Motor neuron (in vitro differentiated cells): ENCODE measurements at places on chromosomes 13 and 19. TPM values are rescaled to one million over a fixed set of nuclear protein-coding genes. Genes with fewer than 3 reads are reported as not detected.

DNA sequence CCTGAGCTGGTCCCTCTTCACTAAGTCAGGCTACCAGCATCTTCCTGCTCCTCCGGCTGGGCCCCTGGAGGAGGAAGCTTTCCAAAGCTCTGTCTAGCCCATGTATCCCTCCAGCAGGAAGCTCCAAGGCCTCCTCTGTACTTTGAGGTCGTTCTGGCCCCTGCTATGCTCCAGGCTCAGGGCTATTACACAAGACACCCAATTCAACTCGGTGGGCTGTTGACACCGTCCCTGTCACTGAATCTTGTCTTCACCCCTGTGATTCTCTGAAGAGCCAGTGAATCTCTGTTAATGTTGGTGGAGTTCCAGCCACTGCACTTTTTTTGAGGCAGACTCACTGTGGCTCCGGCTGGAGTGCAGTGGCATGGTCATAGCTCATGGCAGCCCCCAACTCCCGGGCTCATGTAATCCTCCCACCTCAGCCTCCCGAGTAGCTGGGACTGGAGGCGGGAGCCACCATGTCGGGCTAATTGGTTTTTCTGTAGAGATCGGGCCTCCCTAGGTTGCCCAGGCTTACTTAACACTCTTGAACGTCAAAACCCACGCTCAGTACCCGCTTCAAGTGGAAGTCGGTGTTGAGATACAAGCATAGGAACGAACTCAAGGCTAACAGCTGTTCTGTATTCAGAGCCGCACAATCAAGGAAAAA is 512 bp upstream of the REX1BD start:
- ATAC-seq = peak; percentile 2

GRCh38 chr13:38814331-38814730 is 127.5 kb downstream of the FREM2 start:
- no peak for ATAC-seq

DNA sequence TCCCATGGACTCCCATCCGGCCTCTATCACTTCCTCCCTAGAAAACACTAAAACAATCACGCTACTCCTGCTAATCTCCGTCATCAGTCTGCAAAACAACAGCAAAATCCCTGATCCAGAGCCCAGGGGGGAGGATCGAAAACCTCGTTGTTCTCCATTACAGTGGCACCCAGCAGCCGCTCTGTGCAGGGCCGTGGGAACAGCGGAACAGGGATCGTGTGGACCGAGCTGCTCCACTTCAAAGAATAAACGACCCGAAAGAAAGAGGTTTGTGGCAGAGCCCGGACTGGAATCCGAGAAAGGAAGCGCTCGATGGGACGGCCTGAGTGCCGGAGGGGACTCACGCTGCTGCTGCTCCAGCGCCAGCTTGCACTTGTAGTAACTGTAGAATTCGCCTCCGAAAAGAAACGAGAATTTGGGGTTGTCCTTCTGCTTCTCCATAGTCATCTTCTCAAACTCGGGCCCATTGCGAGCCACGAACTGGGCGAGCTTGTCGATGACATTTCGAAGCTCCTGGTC is 652 bp downstream of the CHERP start:
- no peak for ATAC-seq

DNA sequence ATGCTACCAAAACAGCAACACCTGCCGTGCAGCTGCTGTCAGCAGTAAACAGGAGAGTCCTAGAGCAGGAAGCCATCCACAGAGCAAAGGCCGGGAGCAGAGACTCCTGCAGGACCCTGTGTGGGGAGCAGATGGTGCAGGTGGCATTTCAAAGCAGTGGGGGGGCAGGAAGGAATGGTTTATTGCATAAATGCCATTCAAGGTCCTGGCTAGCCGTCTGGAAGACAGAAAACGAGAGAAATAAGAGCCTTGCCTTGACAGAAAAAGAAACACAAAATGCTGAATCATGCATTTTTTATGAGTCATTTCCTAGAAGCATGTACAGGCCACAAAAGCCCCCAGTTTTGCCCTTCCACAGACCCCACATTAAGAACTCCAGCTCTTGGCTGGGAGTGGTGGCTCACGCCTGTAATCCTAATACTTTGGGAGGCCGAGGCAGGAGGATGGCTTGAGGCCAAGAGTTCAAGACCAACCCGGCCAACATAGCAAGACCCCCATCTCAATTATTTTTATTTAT is 5.4 kb downstream of the RSPH6A start:
- peak; percentile 56 for ATAC-seq

Gene PROZ
- total RNA-seq = 0.29 and 0.32 TPM in 2 replicates

- ATAC-seq = no peak
These were observed 55.9 kb downstream of the MTUS2 start for GRCh38 chr13:28875846-28876615.

- ATAC-seq = no peak
These were observed 1.0 kb downstream of the MRPS31 start for GRCh38 chr13:40769970-40770369.

DNA sequence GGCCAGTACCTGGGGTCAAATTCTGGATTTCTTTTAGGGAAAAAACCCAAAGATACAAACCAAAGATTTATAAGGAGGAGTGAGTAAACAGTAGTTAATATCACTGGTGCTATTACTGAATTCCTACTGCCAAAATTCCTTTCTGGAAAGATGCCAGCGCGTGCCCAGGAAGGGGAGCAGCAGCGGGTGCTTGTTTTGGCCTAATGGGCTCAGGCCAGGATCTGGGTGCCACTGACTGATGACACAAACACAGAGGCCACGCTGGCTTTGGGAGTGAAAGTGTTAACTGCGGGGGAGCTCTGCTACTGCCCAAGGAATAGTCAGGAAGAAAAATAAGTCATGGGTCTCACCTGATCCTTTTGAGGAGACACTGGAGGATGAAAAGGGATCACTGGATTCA is 61.2 kb downstream of the KLF2 start:
- no peak for ATAC-seq

Gene CGB2
- total RNA-seq = not detected in 2 replicates

Gene GSX1
- total RNA-seq = 0.73 TPM in 1 of 2 replicates, not detected in the other

Gene COX7A1
- 1.3 and 2.5 TPM in 2 replicates for total RNA-seq

Gene ZNF729
- not detected in 2 replicates for total RNA-seq

- no peak for ATAC-seq
These were observed 63.4 kb downstream of the ACSBG2 start for GRCh38 chr19:6198896-6199239.

DNA sequence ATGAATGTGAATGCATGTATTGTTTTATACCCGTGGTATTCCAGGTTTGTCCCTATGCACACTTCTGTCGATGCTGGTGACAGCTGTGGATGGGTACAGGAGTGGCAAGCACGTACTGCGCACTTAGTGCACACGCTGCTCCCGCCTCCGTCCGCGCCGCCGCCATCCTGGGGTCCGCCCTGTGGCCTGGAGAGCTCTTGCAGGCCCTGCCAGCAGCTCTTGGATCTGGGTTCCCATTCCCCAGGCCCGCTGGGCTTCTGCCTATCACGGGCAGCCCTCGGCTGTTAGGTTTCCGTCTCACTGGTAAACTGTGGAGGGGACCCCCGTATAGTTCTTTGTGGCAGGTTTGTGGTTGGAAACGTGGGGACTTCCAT is 4.0 kb downstream of the GNA11 start:
- ATAC-seq = no peak

Gene CLIP3
- 14.9 and 20.9 TPM in 2 replicates for total RNA-seq

Gene PLK5
- total RNA-seq = 0.27 TPM in 1 of 2 replicates, not detected in the other

GRCh38 chr13:94417294-94417693 is 62.2 kb downstream of the DCT start:
- no peak for ATAC-seq

- ATAC-seq = peak; percentile 77
These were observed 2.8 kb downstream of the SEMA6B start for GRCh38 chr19:4556597-4557127.

- no peak for ATAC-seq
These were observed 15.8 kb upstream of the UBE2S start for GRCh38 chr19:55423225-55424005.

- ATAC-seq = no peak
These were observed 55.0 kb downstream of the LRCH1 start for GRCh38 chr13:46607768-46608564.

DNA sequence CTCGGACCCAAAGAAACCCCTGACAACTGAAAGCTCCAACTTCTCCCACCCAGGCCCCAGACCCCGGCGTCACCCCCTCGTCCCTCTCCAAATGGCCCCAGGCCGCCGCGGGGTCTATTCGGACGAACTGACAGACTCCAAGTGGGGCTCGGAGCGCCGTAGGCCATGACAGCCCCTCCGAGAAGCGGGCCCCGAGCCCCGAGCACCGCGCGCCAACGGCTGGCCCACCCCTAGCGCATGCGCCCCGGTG is 360 bp downstream of the DDX39A start:
- ATAC-seq = peak; percentile 55

Gene SYNGR4
- total RNA-seq = 0.79 and 1.4 TPM in 2 replicates

- no peak for ATAC-seq
These were observed 67.8 kb upstream of the RGCC start for GRCh38 chr13:41389580-41389979.

GRCh38 chr13:87941226-87941625 is 270.1 kb downstream of the SLITRK5 start:
- ATAC-seq = no peak

- ATAC-seq = no peak
These were observed 525.1 kb downstream of the LMO7 start for GRCh38 chr13:76160961-76161925.

DNA sequence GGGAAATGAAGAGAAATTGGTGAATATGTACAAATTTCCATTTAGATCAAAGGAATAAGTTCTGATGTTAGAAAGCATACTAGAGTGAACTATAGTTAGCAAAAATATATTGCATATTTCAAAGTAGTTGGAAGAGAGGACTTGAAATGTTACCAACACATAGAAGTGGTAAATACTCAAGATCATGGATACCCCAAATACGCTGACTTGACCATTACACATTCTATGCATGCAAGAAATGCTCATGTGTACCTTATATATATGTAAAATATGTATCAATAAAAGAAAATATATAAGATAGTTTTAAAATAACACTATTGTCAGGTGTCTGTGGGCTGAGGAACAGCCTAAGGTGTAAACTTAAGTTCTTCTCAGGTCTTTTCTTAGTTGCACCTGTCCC is 14.6 kb upstream of the ZNF491 start:
- no peak for ATAC-seq

- no peak for ATAC-seq
These were observed 185.8 kb downstream of the MZT1 start for GRCh38 chr13:72541674-72542073.

GRCh38 chr13:114077099-114077932 is 55.1 kb downstream of the RASA3 start:
- no peak for ATAC-seq

- ATAC-seq = no peak
These were observed 13.8 kb downstream of the NAXD start for GRCh38 chr13:110628952-110629701.

GRCh38 chr13:95505986-95506385 is 46.5 kb upstream of the CLDN10 start:
- ATAC-seq = no peak

- ATAC-seq = no peak
These were observed 554.1 kb downstream of the KCTD12 start for GRCh38 chr13:76331943-76332712.

Gene PRR22
- 4.6 and 5.7 TPM in 2 replicates for total RNA-seq
